Activated CD8-positive, alpha-beta memory T cell treated with anti-CD3 and anti-CD28 coated beads for 1 hour (primary cell): ENCODE measurements at places on chromosomes 5 and 9.

DNA sequence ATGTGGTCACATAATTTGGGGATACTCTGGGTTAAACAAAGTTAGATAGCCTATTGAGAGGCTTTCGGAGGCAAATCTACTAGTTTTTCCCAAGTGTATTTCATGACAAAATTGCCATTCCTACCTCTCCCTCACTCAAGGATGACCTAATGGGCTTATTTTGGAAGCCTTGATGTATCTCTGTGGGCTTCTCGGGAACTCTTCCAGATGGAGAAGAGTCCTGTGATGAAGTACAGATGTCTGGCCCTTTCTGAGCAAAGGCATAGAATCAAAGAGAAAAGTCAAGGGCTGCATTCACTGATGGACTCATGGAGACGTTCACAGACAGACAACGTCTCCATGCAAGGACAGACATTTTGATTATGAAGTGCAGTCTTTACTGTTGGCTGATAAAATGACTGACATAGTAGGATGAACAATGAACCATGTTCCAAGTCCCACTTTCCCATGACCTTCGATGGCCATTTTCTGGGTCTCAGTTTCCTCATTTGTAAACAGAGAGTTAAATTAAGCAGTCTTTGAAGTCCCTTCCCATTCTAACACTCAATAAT lies 347.2 kb upstream of the CD180 start:
- DNase-seq: no peak

- no peak for DNase-seq
Measured at GRCh38 chr9:133074111-133074651, 12.4 kb downstream of the CEL start.

- DNase-seq: no peak
Measured at GRCh38 chr9:77305622-77306400, 128.5 kb downstream of the VPS13A start.

- no peak for DNase-seq
Measured at GRCh38 chr5:109006129-109006528, 258.4 kb downstream of the FER start.

DNA sequence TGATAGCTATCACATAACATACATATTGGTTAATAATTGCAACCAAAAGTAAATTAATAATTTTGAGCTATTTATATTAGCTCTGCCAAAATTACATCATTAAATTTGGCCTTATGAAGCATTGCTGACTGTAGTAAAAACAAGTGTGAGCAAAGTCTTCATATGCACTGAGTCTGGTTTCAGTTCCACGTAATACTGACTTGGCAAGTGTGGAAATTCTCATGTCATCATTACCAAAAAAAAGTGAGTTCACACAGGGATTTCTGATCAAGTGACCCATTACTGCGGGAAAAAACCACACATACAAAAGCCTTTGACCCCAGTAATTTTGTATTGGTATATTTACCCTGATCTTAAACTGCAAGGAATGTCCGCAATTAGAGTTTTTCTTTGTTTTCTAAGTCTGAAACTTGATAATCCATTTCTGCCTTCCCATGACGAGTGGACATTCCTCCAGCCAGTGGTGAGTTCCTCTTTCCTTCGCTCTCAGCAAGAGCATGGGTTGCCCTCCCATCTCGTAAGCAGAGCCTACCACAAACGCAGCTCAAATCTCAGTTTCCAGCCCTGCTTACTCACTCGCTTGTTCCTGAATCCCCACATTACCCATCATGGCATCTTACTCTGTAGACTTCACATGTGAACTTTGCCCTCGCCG lies 220.2 kb upstream of the DMRT1 start:
- no peak for DNase-seq

DNA sequence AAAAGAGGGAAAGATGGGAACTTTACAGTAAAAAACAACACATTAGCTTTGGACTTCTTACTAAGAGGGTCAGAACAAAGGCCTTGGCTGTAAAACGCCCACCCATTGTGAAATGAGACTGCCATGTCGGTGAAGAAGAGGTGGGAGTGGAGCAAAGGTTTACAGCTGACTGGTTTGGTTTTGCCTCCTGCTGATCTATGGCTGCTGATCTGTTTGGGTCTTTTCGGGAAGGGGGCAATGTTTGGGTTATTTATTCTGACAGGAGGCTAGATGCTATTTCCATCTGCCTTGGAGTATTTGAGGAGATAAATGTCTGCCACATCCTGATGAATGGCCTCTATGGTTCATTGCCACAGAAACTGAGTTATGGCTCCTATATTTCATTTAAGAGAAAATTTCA lies 408.7 kb downstream of the TLE4 start:
- no peak for DNase-seq

- DNase-seq: no peak
Measured at GRCh38 chr5:4050203-4050602, 454.6 kb downstream of the IRX1 start.

GRCh38 chr5:174775081-174775480 lies 50.7 kb downstream of the MSX2 start:
- no peak for DNase-seq

DNA sequence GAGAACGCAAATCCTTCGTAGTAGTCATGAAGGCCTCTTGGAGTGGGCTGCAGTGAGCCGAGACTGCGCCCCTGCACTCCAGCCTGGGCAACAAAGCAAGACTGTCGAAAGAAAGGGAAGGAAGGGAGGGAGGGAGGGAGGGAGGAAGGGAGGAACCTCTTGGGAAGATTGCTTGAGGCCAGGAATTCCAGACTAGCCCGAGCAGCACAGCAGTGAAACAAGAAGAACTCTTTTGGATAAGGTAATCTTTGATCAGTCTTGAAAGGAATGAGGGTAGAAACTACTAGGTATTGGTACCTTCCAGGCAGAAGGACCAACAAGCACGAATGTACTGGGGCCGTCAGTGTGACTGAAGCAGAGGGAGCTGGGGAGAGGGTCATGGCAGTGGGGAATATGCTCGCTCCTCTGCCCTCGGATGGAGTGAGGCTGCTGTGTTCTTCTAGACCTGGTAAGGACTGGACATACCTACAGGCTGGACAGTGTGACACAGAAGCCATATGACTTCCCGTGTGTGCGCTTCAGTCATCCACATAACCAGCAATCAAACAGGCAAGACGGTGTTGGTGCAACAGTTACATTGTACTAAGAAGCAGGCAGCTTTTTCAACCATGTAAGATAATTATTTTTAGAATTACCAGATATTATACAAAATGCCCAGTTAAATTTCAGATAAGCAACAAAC lies 45.2 kb downstream of the P4HA2 start:
- DNase-seq: no peak

DNA sequence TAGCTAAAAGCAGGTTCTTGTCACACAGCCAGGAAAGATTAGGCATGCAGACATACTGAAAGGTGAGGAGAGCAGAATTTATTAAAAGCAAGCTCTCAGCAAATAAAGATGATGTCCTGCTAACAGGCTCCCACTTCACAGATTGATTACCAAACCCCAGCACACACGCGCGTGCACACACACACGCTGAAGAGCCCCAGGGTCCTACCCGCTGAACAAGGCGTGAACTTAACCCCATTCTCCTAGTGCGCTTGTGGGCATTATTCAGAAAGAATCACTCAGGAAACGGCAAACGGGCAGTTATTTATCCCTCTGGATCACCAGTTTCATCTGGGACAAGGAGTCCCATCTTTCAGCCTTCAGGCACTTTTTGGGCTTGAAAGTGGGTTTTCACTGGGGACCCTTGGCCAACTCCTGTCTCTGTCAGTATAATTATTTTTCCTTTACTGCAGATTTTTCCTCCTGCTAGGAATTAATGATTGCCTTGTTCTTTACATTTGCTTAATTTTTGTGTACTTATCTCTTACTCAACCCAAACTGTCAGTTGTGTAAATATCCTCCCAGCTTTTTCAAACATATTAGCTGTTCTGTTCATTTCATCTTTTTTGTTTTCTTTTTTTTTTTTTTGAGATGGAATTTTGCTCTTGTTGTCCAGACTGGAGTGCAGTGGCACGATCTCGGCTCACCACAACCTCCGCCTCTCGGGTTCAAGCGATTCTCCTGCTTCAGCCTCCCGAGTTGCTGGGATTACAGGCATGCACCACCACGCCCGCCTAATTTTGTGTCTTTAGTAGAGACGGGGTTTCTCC lies 92.6 kb downstream of the RIC1 start:
- DNase-seq: no peak

DNA sequence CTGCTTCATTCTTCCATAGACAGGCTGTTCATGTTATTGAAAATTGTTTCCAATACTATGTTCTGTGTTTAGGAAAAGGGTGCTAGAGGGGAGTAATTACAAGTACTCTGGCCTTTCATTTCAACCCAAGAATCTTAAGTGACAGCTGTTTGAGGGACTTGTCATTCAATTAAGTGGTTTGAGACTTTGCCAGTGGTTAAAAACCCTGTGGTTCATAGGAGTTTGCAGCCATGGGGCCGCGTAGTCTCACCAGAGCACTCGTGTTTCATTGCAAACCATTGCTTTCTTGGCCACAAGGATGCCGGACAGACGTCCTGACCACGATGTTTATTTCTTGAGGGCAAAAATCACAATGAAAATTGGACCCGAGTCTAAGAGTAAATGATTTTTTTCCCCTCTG lies 248.8 kb downstream of the NNT start:
- no peak for DNase-seq

DNA sequence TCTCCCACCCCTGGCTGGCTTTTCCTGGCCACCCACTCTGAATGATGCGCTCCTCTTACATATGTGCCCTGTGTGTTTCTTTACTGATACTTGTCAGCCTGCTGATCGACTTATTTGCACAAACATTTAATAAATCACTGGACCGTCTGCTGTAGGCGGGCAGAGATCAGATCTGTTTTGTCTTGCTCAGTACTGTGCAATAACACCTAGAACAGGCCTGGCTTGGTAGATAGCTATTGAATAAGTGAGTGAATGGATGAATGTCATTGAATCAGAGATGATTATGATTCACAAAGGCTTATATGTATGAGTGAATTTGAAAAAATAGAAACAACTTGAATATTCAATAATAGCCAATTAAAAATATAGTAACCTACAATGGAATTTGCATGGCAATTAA lies 165.1 kb downstream of the RGS3 start:
- DNase-seq: no peak

GRCh38 chr5:9713356-9713755 lies 83.2 kb upstream of the TAS2R1 start:
- no peak for DNase-seq

- DNase-seq: no peak
Measured at GRCh38 chr5:80216096-80216495, 39.8 kb downstream of the SERINC5 start.
